ENCODE measurements at places on chromosomes 13 and 19.

- no peak for DNase-seq
These were observed 13.5 kb downstream of the ZNF536 start for GRCh38 chr19:30385666-30386065.

GRCh38 chr13:64314331-64314730 is 2898.7 kb upstream of the PCDH20 start:
- DNase-seq = no peak

DNA sequence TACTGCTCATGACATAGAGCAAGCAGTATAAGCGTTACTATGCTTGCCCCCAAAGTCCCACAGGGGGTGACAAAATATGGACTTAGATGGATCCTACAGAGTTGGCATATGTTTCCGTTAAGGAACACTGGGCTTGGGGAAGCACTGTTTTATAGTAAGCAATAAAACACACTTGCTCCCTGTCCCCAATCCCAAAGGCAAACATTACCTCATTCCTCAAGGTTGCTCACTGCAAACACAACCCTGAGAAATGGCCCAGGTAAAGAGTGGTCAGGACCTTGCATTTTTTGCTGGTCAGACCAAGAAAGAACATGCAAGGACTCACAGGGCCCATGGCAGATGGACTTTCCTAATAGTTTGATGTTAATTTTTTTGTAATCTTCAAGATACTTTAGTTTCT is 32.3 kb downstream of the UGGT2 start:
- DNase-seq = no peak

GRCh38 chr13:94234738-94235137 is 244.7 kb downstream of the DCT start:
- no peak for DNase-seq

- no peak for DNase-seq
These were observed 5.4 kb upstream of the JSRP1 start for GRCh38 chr19:2261438-2262172.

GRCh38 chr19:3121821-3122511 is 13.9 kb upstream of the GNA15 start:
- DNase-seq = no peak

DNA sequence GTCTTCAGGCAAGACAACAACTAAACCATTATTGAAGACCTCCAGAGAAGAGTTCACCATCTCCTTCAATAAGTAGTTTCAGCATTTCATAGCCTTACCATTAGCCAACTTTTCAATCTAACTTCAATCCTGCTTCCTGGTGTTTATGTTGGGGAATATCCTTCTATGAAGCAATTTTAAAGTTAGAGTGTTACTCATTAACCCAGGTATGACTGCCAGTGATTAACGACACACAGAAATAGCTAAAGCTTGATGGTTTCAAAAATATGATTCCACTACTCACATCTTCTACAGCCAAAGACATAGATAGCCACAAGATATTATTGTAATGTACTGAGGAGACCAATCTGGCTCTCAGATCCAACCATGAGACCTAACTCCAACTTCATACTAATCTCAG is 403.2 kb downstream of the EFNB2 start:
- DNase-seq = no peak

DNA sequence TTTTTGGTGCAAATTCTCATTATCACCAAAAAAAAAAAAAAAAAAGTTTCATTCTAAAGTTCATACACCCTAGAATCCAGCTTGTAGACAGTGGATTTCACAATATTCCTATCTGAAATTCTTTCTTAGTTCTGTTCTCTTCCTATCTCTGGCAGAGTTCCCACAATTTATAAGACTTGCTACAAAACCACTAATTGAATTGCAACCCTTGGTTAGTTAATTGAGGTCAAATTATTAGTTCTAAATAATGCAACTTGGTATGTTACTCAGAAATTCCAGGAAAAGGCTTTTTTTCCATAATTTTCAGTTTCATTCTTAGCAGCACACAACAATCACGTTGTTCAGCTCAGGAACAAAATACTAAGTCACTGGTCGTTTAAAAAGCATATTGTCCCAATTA is 58.5 kb downstream of the SPATA13 start:
- no peak for DNase-seq

DNA sequence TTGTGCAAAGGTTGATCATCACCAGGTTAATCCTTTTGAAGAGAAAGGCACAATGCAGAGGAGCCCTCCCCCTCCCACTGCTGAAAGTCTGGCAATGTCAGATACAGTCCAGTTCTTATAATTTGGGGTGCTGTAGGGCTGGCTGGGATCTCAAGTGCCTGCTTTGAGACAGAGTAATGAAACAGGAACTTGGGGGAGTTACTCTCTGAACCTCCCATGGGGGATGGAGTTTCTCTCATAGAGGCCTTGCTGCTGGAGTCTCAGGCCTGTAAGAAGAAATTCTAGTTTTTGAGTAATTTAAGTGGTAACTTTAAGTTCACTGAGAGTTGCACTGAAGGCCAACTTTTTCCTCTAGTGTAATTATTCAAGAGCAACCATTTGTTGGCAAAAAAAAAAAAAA is 410.5 kb downstream of the KCNRG start:
- DNase-seq = no peak

DNA sequence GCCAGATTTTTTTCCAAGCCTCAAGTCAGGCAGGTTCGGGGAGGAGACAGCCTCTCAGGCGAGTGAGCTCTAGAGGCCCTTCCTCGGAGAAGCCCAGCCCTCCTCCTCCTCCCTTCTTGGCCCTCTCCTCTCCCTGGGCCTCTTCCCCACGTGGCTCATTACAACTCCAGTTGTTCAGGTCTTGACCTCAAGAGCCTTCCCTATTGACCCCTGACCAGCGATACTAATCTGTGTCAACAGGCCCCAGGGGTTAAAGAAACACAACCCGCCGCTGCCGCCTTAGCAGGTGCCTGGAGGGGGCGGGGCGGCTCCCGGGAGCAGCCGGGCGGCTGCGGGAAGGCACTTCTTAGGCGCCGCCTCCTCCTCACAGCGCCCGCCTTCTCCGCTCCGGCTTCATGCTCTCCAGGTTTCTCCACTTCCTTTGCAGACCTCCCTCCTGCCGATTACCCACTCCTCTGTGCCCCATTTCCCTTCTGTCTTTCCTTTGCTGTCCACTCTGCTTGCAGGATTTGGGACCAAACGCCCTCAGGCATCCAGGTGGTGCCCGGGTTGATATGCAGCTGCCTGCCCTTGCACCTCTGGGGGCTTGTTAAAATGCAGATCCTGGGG is 51.0 kb downstream of the LYL1 start:
- no peak for DNase-seq

DNA sequence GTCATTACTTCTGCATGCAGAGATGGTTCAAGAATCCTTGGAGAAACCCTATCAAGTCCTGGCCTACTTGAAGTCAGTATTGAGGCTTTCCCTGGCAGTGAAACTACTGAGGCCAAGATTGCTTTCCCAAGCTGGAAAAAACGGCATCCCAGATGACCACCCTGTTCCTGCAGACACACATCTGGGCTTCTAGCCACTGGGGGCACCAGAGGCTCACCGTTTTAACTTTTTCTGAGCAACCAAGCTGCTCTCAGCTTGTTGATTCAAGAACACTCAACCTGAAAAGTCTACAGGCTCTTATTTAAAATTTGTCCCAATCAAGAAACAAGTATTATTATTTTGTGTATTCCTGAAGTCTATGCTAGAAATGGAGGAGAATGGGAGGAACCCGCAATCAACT is 66.6 kb downstream of the SPRYD7 start:
- DNase-seq = no peak

- no peak for DNase-seq
These were observed 46.2 kb downstream of the DCT start for GRCh38 chr13:94433055-94433961.

DNA sequence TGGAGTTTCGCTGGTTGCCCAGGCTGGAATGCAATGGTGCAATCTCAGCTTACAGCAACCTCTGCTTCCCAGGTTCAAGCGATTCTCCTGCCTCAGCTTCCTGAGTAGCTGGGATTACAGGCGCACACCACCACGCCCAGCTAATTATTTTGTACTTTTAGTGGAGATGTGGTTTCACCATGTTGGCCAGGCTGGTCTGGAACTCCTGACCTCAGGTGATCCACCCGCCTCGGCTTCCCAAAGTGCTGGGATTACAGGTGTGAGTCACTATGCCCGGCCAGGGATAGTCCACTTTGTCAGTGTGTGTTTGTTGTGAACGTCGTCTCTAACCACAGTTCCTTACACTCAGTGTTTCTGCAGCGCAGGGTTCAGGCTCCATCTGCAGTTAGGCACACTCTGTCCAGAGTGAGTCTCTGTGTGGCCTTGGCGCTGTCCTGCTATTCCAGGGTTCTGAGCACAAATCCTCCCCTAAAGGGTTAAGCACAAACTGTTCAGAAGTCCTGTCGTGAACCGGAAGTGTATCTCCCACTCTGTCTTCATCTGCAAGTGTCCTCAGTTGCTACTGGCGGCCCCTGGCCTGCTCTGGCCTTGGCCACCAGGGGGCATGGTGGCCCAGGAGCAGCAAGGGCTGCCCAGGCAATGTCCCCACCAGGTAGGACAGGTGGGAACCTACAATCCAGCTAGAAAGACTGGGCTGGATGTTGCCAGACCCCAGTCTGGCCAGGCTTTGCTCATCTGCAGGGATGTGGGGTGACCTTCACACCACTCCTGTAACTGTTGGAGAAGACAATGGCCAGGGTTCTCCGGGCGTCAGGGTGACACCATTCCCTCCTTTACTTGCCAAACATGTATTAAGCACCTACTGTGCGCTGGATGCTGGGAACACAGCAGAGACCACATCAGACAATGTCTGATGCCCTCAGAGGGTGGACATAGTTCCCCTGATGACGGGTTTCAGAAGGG is 38.8 kb upstream of the GATAD2A start:
- peak; percentile 69 for DNase-seq

DNA sequence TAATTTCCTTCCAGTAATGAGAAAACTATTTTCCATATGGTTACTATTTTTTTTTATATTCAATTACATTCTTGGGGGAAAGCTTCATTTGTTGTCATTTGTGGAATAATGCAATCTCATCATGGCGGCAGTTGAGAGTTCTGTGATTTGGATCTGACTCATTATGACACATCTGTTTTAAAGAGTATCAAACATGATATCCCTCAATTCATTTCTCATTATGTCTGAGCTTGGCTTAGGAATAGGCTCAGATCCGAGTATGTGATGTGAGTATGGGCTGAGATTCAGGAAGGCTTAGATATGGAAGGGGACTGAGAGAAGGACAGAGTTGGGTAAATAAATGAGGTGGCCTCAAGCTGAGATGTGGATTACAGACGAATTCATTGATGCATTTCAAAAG is 64.4 kb downstream of the POSTN start:
- DNase-seq = no peak

DNA sequence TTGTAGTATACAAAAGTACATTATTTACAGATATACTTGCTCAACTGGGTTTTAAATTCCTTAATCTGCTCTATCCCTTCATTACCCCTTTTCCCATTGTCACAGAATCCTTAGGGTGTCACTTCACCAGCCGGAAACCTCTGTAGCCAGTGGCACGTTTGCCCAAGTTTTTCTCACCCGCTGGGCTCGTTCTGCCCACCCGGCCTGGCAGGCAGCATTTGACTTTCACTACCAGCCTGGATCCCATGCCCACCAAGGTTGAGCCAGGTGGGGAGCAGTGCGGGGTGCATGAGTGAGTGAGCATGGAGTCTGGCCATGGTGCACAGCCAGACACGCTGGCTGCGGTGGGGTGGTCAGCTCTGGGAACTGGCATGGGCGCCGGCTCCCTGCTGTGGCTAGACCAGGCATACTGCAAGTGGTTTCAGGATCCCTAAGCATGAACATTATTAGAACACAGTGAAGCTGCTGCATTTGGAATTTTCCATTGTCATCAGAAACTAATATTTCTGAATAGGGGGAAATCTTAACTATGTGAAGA is 98.3 kb downstream of the NALCN start:
- DNase-seq = no peak

DNA sequence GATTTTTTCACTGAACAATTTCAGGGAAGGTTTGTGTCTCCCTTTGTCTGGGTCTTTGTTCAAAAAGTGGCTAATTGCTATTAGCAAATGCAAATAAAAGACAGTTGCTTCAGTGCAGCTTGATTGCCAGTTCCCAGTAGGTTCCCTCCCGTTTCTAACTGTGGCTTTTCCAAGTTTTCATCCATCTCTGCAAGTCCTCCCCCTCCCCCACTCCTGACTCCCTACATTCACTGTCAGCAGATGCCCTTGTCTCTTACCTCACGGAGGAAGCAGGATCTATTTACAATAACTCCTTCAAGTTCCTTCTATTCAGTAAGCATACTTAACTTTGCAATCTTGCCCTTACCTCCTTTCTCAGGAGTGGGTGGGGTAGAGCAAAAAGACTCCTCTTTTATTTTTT is 55.4 kb upstream of the SCEL start:
- DNase-seq = no peak

DNA sequence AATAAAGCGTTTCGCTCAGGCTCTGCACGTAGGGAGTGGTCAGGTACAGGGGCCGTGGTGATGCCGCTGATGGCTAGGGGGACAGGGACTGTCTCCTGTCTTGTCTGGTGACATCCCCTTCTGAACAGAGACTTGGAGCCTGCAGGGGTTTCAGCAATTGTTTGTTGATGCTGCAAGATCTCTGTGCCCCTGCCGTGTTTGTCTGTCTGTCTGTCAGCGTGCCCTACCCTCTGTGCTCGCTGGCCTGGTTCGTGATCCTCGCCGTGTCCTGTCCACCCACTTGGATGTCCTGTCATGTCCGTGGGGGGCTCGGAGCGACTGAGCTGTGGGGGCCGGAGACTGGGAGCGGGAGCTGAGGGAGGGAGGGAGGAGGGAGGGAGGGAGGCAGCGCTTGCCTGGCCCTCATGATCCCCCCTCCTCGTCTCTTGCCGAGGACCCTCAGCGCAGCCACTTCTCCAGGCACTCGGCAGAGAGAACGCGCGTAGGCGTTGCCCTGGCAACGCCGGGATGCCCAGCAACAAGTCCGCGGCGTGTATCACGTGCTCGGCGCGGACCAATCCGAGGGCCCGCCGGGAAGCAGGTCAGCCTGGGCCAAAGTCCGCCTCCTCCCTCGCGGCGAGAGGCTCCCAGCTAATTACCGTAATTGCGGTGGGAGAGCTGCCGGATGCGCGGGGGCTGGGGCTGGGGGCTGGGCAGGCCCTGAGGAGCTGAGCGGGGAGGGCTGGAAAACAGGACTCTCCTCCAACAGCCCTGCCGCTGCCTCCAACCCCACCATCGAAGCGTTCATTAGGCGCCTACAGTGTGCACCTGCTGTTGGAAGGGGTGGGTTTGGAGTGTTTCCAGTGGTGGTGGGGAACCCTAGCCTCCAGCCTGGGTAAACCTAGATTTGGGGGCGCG is 31.9 kb upstream of the FEM1A start:
- peak; percentile 99 for DNase-seq

GRCh38 chr13:102002287-102002686 is 399.6 kb downstream of the FGF14 start:
- DNase-seq = no peak

DNA sequence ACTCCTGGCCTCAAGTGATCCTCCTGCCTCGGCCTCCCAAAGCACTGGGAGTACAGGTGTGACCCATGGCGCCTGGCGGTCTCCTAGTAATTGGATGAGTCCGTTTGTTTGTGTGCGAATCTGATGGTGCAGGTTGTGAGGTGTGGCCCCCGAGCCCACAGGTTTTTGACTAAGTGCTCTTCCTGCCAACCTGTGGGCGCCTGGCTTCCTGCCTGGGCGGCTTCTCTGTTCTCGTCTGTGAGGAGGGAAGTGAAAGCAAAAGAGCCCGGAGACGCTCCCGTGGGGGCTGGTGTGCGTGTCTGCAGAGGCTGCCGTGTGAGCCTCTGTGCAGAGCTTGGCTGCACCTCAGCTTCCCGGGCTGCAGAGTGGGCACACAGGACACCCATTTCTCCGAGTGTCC is 10.0 kb downstream of the ARHGAP45 start:
- DNase-seq = peak; percentile 96

- DNase-seq = no peak
These were observed 8.6 kb downstream of the RGCC start for GRCh38 chr13:41465898-41466320.

GRCh38 chr19:49155005-49155819 is at the start of gene HRC:
HRC (minus strand) TSS chr19:49155396; CDS start chr19:49155237, 159 bp downstream.
- DNase-seq = no peak

Data from GM12892 (cell line).